CD4-positive, alpha-beta T cell treated with Interleukin-6 at 100 ng/mL for 8 hours (primary cell): ENCODE measurements at places on chromosomes 2 and 18.
A peak's percentile ranks its signal among the peaks of the same experiment; 100 is the strongest.

DNA sequence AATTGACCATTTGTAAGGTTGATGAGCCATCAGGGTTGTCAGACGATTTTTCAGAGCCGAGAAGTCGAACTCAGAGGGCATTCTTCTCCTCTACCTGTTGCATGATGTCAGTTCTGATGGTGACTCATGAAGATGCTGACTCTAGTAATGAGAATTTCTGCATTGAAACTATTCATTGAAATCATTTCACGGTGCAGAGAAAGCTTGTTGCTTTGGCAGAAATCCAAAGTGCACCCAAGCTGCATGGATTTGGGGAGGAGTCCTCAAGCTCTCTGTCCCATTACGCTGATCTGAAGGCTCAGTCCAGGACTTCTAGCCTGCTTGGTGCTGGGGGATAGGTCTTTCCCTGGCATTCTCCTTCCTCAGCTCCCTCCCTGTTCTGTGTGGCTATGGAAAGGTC lies 125.7 kb upstream of the PXDN start:
- no peak for DNase-seq

DNA sequence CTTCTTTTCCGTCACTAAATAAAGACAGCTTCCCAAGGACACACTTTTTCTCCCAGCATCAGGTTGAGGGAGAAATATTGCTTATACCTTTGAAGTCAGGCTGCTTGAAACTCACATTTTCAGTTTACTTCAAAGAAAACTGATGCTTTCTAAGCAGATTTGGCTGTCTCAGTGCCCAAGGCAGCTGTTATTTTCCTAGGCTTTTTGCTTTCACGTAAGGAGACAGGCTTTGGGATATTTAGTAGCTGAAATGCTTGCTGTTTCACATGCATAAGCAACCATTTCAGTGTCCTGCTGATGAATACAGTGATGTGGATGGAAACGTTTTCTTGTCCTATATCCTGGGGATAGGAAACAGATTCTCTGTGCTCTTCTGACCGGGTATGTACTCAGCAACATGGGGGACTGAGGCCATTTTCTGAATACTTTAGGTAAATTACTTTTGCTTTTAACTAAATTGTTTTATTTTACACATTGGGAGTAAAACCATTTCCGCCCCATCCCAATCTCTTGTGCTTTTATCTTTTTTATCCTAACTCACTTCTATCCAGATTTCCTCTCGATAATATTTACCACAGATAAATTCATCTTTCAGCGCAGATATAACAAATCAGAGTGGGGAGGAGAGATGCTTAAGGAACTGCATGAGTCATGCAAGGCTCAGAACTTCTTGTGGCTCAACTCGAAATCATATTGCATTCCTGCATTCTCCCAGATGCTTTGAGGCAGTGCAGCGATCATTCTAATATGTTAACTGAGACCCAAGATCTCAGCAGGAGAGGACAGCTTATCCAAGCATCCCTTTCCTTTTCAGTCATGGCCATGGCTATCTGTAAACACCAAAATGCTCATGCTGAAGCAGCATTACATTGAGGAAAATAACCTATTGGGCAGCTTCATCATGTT lies 22.2 kb downstream of the GALR1 start:
- DNase-seq: no peak

- DNase-seq: peak; percentile 82
Measured at GRCh38 chr18:77063260-77063659, 69.3 kb downstream of the MBP start.

DNA sequence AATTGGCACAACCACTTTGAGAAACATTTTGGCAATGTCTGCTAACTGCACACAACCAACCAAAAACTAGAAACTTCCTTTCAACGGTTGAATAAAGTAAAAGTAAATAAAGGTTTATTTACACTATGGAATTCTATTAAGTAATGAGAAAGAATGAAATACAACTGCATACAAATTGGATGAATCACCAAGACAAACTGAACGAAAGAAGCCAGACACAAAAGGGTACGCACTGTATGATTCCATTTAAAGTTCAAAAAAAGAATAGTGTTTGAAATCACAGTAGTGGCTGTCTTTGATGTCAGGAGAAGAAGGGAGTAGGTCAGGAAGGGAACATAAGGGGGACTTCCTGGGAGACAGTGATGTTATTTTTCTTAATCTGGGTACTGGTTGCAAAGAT lies 46.5 kb upstream of the SULT1C3 start:
- DNase-seq: no peak

- no peak for DNase-seq
Measured at GRCh38 chr2:233047206-233047605, 12.9 kb upstream of the INPP5D start.

DNA sequence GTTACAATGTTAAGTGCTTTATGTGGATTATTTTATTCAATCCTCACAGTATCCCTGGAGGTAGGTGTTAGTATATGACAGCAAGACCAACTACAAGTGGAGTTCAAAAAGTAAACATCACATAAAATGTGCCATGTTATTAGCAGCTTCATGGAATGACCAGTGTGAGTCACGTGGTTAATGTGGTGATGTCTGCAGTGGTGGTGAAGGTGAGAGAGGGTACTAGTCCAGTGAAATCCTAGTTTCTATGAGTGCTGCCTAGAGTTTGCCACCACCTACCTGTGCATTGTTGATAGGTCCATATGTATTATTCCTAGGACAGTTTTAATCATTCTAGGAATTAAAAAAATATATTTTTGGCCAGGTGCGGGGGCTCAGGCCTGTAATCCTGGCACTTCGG lies 865.2 kb upstream of the DDX18 start:
- DNase-seq: no peak

GRCh38 chr2:112958428-112959108 lies 19.2 kb upstream of the IL36G start:
- peak; percentile 47 for DNase-seq

DNA sequence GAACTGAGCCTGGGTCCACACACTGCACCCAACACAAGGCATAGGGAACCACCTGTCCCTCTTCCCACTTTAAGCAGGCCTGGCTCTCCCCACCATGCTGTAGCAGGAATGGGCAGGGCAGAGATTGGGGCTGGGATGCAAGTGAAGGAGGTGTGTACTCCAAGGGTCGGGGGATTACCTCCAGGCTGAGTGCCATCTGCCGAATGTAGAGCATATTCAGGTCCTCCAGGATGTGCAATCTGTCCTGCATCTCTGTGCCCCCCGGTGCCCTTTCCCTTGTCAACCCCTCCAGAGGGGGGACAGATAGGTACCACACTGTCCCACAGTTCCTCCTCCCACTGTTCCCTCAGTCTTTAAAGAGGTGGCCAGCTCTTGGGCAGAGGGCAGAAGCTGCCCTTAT lies 2.4 kb downstream of the RTKN start:
- DNase-seq: no peak

- DNase-seq: no peak
Measured at GRCh38 chr2:176642074-176642473, 372.8 kb downstream of the MTX2 start.

GRCh38 chr18:52000435-52000834 lies 339.6 kb upstream of the DCC start:
- no peak for DNase-seq

- no peak for DNase-seq
Measured at GRCh38 chr2:235868224-235868623, 300.0 kb downstream of the GBX2 start.

- no peak for DNase-seq
Measured at GRCh38 chr2:207223051-207223450, 57.3 kb upstream of the KLF7 start.

DNA sequence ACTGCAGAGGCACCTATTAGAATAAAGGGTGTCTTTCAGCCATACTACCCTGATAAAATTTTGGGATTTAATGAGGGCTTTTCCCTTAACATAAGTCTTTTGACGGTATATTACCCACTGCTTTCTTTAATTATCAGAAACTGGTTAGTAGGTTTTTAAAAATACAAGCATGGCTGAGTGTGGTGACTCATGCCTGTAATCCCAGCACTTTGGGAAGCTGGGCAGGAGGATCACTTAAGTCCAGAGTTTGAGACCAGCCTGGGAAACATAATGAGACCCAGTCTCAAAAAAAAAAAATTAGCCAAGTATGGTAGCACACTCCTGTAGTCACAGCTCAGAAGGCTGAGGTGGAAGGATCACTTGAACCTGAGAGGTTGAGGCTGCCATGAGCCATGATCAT lies 16.1 kb downstream of the CPSF3 start:
- DNase-seq: no peak

GRCh38 chr2:30613001-30613400 lies 166.0 kb downstream of the LCLAT1 start:
- DNase-seq: no peak

DNA sequence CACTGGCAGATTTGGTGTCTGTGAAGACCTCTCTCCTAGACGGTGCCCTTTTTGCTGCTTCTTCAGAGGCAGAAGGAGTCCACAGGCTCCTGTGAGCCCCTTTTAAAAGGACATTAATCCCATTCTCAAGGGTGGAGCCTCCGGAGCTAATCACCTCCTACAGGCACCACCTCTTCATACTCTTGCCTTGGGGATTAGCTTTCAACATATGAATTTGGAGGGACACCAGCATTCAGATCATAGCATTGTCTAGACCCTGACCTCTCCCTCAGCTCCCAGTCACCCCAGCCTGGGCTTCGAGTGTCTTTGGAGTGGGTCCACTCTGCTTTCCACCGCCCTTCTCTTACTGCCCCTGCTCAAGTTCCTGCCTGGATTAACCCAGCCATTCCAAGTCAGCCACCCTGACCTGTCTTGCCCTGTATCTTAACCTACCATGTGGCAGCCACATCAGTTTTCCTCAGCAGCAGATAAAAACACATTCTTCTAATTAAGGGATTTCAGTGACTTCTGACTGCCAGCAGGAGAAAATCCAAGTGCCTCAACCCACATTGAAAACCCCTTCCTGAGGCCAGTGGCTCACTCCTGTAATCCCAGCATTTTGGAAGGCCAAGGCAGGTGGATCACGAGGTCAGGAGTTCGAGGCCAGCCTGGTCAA lies 6.1 kb upstream of the NCL start:
- no peak for DNase-seq

GRCh38 chr2:96088340-96089335 lies 27.7 kb downstream of the ADRA2B start:
- no peak for DNase-seq

- DNase-seq: no peak
Measured at GRCh38 chr2:235669983-235670962, 176.4 kb downstream of the AGAP1 start.

DNA sequence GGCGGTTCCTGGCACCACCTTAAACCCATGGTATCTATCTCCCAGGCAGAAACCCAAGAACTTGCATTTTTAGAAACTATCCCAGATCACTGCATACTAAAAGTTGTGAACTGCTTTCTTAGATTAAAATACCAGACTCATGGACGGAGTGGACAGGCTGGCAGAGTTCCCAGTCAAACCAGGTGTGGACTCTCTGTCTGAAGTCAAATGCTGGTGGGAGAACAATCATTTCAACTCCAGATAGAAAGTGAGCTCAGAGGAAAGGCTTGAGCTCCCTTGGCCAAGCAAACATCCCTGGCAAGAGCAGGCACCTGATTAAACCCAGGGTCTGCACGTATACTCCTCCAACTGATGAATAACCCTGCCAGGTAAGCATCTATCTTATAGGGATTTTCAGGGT lies 19.5 kb downstream of the NXPH2 start:
- no peak for DNase-seq

DNA sequence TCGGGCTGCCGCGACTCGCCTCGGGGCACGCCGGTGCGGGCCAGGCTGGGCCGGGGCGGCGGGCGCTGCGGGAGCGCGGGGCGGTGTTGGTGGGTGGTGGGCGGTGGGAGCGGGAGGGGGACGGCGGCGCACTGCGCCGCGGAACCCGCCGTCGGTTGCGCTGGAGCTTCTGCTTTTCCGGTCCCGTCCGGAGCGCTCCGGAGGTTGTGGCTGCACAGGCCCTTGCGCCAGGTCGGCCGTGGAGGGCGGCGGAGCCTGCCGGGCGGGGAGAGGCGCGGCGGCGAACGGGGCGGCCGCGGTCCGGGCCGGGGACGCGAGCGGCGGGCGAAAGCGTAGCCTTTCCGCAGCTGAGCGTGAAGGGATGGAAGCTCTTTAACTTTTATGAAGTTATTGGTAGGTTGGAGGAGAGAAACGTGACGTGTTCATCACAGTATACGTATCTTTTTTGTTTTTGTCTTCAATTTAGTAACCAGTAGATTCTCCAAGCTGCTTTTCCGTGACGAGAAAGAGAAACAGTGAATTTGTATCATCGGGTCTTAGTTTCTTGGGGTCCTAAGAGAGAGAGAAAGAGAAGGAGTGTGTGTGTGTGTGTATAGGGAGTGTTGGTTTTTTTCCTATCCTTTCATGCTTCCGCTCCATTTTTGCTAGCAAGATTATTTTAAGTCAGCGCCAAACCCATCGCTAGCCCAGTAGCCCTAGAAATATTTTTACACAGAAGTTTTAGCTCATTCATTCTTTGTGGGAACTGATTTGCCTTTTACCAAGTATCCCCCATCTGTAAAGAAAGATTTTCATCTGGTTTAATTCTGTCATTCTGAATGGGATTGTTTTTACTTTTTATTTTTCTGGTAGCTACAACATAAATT lies 535 bp downstream of the ATG4B start:
- DNase-seq: no peak

DNA sequence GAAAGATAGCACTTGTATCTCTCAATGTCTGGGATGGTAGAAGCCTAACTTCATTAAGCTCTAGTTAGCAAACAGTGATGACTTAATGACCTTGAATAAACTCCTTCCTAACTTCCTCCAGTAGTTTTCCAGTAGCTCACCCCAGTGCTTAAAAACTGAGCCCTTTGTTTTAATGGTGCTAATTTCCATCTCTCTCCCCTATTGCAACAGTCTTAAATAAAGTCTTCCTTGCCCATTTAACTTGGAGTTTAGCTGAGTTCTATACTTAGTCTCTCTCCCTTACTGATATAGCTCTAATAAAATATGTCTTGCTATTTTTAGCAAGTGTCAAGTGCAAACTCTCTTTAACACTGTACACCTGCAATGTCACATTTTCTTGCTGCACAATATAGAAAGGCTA lies 267.0 kb downstream of the CCDC85A start:
- no peak for DNase-seq

DNA sequence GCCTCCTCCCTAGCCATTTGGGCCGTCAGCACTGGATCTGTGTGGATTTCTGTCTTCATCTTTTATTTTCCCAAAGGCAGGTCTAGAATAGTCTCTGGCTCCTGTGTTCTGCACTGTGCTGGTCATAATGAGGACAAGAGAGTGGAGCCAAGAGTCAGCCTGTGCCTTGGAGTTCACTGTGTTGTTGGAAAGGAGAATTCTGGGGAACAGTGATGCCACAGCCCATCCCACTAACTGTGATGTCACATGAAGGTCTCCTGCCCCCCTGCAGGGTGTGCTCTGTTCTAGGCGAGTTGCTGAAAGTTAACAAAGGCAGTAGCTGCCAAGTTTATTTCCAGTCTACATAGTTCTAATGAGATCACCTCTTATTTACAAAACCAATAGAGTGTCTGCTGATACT lies 248.5 kb downstream of the TPGS2 start:
- no peak for DNase-seq
